NCI-H2081 treated with DMSO at 0.1 percent for 48 hours (cell line): ENCODE measurements at places on chromosomes 11 and 22.

DNA sequence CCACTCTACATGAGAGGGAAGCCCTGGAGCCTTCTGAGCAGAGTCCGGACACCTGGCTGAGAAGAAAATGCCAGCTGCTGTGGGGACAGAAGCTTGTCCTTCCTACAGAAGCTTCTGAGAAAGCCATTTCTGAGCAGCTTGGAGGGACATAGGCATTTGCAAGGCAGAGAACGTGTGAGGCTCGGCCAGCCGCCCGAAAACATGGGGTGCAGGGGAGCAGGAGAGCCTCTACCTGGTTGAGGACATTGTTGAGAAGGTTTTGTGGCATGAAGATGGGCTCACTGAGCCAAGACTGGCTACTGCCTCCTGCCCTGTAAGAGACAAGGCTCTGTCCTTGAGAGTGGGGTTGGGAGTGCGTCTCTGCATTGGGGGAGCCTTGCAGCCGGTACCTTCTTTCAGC lies 25.3 kb downstream of the SAMM50 start:
- DNase-seq, result no peak

- DNase-seq, result no peak
Measured at GRCh38 chr22:45684169-45684568, 12.5 kb downstream of the ATXN10 start.

DNA sequence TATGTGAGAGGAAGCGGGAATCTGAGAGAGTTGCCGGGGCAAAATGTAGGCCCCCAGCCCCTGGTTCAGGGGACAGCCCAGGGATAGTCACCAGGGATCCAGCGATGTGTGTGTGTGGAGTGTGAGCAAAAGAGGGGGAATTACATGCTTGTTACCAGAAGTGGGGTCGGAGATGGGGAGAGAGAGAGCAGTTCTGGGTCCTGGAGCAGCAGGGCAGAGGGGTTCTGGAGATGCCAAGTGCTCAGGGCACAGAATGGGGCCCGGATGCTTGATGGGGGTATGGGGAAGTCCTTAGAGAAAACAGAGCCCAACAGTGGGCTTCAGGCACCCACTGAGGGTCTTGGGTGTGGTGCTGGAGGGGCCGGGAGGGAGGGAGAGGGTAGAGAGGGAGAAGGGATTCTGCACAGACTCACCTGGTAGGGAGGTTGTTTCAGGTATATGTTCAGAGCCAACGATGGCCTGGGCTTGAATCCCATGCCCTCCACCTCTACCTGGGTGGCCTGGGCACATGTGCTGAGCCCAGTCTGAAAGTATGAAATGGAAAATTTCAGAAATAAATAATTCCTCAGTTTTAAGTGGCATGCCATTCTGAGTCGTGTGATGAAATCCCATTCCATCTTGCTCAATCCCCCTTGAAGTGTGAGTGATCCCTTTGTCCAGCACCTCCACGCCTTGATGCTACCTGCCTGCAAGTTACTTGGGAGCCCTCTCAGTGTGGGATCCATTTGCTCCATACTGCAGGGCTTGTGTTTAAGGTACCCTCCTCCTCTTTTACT lies 12.4 kb downstream of the SMIM38 start:
- no peak for DNase-seq

GRCh38 chr11:44443836-44444769 lies 121.4 kb upstream of the CD82 start:
- no peak for DNase-seq

GRCh38 chr11:132096132-132096825 lies 725.9 kb downstream of the NTM start:
- no peak for DNase-seq

GRCh38 chr11:134632347-134633119 lies 220.5 kb upstream of the B3GAT1 start:
- no peak for DNase-seq

GRCh38 chr11:48022445-48022844 lies 42.1 kb downstream of the PTPRJ start:
- no peak for DNase-seq

DNA sequence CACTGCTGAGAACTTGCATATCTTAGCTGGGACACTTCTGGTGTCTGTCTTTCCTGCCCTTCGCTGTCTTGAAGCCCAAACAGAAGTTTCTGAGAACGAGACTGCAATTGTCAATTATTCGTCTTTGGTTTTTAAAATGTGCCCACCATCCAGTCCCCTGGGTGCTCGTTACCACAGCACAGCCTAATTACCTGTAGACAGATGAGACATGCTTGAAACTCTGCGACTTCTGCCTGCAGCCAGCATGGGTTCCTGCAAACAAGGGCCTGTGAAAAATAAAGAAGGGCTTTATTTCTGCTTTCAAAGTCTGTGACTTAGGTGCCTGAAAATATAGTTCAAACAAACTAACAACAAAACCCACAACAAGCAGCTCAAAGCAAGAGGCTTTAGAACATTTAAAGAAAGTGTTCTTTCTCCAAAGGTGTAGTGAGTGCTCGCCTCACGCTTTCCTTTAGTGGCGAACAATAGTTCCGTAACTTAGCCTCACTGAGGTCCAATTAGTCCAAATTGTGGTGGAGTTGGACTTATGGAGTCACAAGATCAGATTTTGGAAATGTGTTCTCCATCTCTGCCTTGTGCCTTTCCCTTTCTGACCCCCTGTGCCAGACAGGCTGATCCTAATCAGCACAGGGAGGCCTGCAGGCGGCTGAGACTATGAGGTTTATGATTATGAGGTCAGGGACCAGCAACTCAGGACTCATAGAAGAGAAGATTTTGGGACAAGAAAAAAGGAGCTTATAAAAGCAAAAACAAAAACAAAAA lies 20.4 kb upstream of the GRAMD1B start:
- DNase-seq, result no peak

- no peak for DNase-seq
Measured at GRCh38 chr22:44455151-44455962, 42.7 kb downstream of the RTL6 start.

GRCh38 chr11:13207665-13208594 lies 69.7 kb upstream of the BMAL1 start:
- DNase-seq, result no peak

DNA sequence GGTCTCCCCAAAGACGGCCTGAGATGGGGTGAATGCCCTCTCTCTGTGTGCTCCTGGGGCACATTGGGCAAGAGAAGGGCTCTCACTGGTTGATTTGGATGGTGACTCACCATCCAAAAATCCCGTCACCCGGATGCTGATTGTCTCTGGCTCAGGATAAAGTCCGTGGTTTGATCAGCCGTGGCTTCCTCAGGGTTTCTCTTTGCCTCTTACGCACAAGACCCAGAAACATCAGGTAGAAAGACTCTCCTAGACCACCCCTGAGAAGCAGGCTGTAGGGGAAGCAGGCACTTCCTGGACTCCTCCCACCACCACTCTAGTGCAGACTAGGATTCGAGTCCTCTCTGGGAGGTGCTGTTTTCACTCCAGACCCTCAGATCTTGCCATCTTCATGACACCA lies 176.1 kb upstream of the NCAM1 start:
- no peak for DNase-seq

DNA sequence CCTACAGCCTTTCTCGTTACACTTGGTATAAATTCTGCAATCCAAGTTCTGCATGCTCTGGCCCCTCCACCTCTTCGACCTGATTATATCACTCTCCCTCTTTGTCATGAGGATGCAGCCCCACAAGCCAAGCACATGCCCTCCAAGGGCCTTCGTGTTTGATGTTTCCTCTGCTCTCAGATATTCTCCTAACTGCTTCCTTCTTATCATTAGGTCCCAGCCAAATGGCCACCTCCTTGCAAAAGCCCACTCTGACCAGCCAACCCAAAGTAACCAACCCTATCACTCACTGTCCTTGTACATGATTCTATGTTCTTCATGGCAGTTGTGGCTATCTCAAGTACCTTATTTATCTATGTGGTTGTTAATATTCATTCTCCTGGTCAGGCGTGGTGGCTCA lies 38.3 kb upstream of the LRRC55 start:
- DNase-seq, result no peak

GRCh38 chr11:114074546-114075343 lies 15.2 kb downstream of the ZBTB16 start:
- DNase-seq, result no peak

DNA sequence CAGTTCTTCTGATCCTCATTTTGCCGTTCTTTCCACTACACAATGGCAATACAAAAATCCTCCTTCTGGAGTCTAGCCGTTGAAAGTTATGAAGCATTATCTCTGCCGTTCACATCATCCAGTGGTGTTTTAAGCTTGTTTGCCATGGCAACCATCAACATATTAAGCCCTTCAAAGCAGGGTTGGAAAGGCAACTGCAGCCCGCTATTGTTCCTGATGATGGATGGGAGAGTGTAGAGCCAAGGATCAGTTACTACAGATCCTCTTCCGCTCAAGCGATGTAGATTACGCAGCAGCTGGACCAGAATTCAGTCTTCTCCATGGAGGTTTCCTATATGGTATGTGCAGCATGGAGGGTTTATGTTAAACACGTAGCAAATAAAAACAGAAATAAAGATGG lies 352.7 kb downstream of the NTM start:
- no peak for DNase-seq

DNA sequence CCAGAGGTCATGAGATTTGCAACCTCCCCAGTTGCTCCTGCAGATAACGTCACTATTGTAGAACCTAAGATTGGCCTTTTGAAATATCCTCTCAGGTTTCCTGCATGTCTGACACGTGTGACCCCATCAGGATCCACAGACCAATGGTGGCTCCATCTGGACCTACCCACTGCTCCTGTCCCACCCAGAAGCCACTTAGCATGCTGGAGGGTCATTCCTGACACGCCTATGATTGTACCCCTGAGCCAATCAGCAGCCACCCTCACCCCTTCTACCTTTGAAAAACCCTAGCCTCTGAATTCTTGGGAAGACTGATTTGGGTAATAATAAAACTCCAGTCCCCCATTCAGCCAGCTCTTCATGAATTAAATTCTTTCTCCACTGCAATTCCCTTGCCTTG lies 20.1 kb upstream of the NARS2 start:
- no peak for DNase-seq

DNA sequence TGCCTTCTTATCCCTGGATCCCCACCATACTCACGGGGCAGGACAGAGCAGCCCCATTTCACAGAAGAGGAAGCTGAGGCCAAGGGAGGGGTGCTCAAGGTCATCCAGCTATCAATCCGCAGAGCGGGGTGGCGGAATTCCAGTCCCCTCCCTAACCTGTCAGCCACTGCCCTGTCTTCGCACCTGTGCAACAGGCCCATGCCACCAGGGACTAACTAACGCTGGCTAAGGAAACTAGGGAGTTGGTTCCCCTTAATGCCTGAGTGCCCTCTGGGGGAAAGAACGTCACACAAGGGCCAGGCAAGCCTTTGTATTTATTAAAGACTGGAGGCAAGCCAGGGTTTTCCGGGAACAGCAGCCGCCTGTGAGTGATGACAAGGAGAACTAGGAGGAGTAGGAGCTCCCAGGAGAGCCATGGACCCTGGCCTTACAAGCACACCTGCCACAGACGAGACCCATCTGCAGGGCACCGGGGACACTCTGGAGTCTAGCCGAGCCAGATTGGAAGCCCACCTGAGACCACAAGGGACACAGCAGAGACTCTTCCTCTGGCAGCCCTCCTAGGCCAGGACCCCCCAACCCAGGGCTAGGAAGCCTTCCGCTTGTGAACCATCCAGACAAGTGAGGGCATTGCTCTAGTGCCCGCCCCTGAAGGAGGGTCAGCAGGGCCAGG lies 64.4 kb downstream of the MYH9 start:
- no peak for DNase-seq
